NB4 (cell line): ENCODE measurements at places on chromosomes 6 and 20.

DNA sequence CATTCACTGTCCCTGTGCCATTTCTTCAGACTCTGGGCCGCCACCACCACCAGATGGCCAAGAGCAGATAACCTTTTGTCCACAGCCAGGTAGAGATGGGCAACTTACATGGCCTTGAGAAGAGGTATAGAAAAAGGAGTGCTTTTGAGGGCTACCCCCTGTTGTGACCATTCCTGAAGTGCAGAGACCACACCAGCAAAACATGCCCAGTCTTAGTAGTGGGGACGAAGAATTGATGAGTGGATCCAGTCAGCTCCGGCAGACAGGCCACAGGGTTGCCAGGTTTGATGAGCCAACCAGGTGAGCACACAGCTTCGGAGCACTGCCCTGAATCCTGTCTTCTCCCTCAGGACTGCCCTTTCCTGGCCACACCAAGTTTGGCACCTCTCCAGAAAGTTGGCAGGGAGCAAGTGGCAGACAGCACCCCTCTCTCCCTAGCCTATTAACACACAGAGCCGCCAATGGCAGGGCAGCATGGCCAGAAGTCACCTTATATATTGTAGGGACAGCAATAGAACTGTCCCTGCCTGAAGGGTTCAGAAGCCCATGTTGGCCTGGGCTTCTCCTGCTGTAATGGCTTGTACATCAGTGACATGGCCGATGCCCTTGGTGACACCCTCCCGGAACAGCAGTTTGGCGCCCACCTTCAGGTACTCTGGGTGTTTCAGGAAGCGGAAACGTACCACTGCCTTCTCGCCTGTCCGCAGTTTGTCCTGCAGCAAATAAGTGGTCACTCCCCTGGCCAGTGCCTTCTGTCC, 7.8 kb downstream of the GTPBP2 start:
- no peak for DNase-seq

GRCh38 chr6:151676460-151676945, 131.0 kb upstream of the ESR1 start:
- DNase-seq, result no peak

DNA sequence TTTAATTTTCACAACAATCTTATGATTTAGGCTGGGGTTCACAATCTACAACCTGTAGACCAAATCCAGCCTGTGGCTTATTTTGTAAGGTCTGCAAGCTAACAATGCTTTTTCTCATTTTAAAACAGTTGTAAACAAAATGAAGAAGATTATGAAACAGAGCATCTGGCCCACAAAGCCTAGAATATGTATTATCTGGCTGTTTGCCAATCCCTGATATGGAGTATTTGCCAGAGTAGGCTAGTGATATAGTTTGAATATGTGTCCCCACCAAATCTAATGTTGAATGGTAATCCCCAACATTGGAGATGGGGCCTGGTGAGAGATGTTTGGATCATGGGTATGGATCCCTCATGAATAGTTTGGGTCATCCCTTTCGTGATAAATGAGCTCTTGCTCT, 201.8 kb downstream of the DHX35 start:
- DNase-seq, result no peak

- DNase-seq, result no peak
Observed at GRCh38 chr6:163745536-163746400, 331.2 kb downstream of the QKI start.

DNA sequence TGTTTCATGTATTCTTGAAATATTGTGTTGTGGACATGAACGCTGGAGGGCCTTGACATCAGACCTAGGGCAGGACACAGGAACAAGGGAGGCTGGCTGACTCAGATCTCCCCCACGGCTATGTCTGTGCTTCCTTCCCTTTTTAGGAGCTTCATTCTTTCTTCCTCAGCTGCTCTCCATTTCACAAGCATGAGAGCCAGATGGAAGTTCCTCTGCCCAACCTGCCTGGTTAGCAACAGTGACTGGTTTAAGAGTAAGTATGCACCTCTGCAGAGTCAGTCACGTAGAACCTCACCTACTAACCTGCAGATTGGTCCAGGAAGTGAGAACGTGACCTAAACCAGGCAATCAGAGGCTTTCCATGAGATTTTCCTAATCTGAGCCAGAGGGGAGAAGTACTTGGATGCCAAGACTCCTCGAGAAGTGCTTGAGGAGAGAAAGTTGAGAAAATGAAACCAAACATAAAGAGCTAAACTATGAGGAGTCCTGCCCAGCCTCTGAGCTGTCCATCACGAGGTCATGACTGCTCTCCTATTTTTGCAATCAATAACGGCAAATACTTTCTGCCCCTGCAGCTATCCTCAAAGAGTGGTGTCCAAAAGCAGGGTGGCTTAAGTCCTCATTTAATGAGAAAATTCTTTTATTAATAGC, 465.2 kb upstream of the CITED2 start:
- peak; percentile 96 for DNase-seq

DNA sequence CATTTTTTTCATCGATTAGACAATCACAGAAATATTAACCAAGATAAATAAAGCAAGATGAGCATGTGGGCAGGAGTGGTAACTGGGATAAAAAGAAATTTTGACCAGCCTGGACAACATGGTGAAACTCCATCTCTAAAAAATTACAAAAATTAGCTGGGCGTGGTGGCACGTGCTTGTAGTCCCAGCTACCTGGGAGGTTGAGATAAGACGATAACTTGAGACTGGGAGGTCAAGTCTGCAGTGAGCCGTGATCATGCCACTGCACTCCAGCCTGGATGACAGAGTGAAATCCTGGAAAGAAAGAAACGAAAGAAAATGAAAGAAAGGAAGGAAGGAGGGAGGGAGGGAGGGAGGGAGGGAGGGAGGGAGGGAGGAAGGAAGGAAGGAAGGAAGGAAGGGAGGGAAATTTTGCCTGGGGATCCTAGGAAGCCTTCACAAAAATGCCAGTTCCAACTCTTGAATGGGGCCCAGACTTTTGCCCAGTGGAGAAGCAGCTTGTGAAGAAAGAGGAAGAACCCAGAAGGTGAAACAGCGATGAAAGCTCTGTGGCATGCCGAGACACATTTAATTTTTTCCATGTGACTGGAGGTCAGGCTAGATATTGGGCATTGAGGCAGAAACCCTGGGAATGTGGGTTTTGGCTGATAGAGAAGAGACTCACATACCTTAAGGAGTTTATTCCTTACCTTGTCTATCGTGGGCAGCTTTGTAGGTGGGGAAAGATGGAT, 20.3 kb downstream of the CCDC170 start:
- DNase-seq, result no peak

- peak; percentile 6 for DNase-seq
Observed at GRCh38 chr6:22113026-22113766, 183.6 kb downstream of the PRL start.

DNA sequence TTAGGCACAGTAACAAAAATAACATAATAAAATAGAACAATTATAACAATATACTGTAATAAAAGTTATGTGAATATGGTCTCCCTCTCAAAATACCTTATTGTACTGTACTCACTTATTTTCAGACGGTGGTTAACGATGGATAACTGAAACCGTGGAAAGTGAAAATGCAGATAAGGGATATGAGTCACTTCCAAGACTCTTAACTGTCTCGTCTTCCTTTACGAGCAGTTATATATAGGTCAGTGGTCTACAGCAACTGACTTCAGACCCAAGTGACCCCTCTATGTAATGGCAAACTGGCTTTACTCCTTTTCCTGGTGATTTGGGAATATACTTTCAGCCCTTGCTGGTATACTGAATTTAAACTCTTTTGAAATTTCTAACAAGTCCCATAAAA, 261.4 kb downstream of the SLC35F1 start:
- peak; percentile 56 for DNase-seq

- DNase-seq, result peak; percentile 15
Observed at GRCh38 chr6:146997062-146997461, 207.2 kb upstream of the STXBP5 start.

- DNase-seq, result no peak
Observed at GRCh38 chr20:54014293-54014926, 56.0 kb downstream of the BCAS1 start.

DNA sequence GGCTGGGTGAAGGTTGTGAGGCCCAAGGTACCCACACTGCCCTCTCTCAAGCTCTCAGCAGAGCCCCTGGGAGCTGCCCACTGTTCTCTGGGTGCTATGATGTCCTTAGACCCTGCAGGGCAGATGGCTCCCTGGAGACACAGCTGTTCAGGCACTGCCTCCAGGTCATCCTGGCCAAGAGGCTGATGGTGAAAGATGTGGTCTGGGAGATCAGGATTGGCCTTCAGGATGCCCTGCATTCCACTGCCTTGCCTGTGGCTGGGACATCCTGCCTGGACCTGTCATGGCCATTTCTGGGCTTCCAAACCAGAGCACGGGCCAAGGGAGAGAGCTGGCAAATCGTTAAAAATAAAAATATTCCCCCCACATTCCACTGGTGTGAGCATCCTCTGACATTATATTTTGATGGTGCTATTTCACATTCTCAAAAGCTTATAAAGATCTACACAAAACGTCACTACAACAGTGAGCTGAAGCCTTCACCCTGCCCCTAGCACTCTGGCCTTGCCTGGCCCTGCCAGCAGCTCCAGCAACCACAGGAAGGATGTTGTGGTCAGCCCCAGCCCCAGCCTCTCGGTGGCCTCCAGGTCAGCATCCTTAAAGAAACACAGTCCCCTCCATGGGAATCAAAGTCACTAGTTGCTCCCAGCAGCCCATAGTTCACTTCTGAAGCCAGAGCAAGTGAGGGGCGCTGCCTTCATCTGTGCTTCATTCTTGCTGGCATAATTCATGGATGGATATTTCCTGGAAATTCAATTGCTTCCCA, 13.5 kb upstream of the KCNK16 start:
- DNase-seq, result peak; percentile 59

GRCh38 chr6:119333707-119334295, 15.8 kb downstream of the MAN1A1 start:
- no peak for DNase-seq

DNA sequence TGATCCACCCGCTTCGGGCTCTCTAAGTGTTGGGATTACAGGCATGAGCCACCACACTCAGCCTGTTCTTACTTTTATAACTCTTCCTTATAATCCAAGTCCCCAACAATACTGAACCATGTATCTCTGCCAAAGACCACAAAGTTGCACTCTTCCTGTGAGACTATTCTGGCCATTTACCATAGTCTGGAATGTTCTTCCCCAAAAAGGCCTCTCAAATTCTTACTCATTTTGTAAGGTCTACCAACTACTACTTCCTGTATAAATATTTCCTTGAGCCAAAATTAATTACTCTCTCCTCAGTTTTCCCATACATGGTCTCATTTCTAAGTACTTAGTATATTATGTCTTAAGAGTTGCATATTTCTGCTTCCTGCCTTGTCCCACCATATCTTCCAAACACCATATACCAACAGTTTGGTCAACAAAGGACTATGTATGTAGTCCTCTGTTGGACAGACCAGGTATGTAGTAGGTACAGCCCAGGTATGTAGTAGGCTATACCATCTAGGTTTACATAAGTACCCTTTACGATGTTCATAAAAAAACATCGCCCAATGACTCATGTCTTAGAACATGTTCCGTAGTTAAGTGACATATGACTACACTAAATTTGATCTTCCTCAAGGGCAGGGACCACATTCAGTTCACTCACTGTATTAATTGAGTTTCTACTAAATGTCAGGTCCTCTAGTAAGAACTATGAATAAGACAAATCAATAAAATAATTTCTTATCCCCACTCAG, 22.0 kb downstream of the RANBP9 start:
- DNase-seq, result no peak

GRCh38 chr6:33018904-33019303, 9.5 kb upstream of the HLA-DOA start:
- peak; percentile 86 for DNase-seq

- no peak for DNase-seq
Observed at GRCh38 chr6:2718334-2719092, 32.2 kb downstream of the MYLK4 start.

GRCh38 chr20:15862178-15862577, 711.1 kb downstream of the KIF16B start:
- DNase-seq, result no peak

GRCh38 chr6:38024908-38025307, 205.4 kb downstream of the ZFAND3 start:
- DNase-seq, result no peak

GRCh38 chr6:169292338-169293124, 38.9 kb upstream of the THBS2 start:
- peak; percentile 94 for DNase-seq
